Activated CD8-positive, alpha-beta T cell treated with anti-CD3 and anti-CD28 coated beads for 36 hours (primary cell): ENCODE measurements at places on chromosomes 6 and 20.

- H3K27ac ChIP-seq = no peak overlapping the region
- peaks cover 4% of the 10 kb centered on the region for H3K27me3 ChIP-seq
- DNase-seq = no peak
- H3K36me3 ChIP-seq = no peaks in the 10 kb centered on the region
Measured at GRCh38 chr20:58084566-58084965, 143.9 kb downstream of the ANKRD60 start.

DNA sequence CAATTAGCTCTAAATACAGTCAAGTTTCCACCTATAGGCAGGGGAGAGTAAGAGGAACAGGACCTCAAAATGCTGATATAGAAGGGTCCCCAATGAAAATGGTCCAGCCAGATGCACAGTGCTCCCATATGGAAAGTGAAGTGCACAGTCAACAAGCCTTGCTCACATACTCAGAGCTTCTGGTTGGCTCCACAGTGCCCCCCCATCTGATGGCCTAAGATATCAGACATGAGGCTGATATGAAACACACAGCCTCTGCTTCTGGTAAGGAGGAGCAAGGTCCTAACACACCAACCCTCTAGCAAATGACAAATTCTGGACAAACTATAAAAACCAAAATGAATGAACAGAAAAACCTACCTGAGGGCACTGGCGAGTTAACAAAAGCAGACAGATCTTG, 111.4 kb upstream of the EMILIN3 start:
- no peak overlapping the region for H3K4me3 ChIP-seq
- H3K27me3 ChIP-seq = no peaks in the 10 kb centered on the region
- peaks cover 22% of the 10 kb centered on the region for H3K36me3 ChIP-seq

- H3K4me1 ChIP-seq = no peaks in the 10 kb centered on the region
- DNase-seq = no peak
- no peak overlapping the region for H3K4me3 ChIP-seq
- H3K27ac ChIP-seq = no peak overlapping the region
Measured at GRCh38 chr6:111553580-111553979, 52.1 kb downstream of the TRAF3IP2 start.

GRCh38 chr6:98215531-98215930, 618.8 kb upstream of the POU3F2 start:
- H3K4me1 ChIP-seq = no peaks in the 10 kb centered on the region
- H3K27ac ChIP-seq = no peak overlapping the region
- no peak overlapping the region for H3K4me3 ChIP-seq
- no peaks in the 10 kb centered on the region for H3K27me3 ChIP-seq

- H3K27ac ChIP-seq = no peak overlapping the region
- H3K4me1 ChIP-seq = no peaks in the 10 kb centered on the region
- no peaks in the 10 kb centered on the region for H3K36me3 ChIP-seq
- H3K27me3 ChIP-seq = no peaks in the 10 kb centered on the region
Measured at GRCh38 chr6:63963769-63964315, 328.2 kb downstream of the PHF3 start.

DNA sequence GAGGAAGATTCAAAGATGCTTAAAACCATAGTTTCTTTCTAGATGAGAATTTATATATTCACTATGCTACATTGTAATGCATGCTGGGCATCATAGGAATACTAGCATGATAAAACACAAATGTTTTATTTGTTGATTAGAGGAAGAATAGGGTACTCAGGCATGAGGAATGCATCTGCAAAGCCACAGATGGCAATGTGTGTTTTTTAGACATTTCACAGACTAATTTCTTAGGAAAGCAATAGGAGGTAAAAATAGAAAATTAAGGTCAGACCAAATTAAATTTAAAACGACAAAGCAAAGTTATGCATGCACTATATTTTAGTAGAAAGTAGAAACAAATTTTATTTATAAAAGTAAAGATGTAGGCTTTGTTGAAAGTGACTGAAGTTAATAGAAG, 2.1 kb downstream of the TTK start:
- no peak overlapping the region for H3K4me3 ChIP-seq
- H3K36me3 ChIP-seq = peaks cover 27% of the 10 kb centered on the region
- peaks cover 24% of the 10 kb centered on the region for H3K4me1 ChIP-seq
- no peaks in the 10 kb centered on the region for H3K27me3 ChIP-seq

GRCh38 chr20:63004607-63005364, 2.0 kb downstream of the BHLHE23 start:
- peaks cover 58% of the 10 kb centered on the region for H3K27me3 ChIP-seq
- no peak for DNase-seq
- H3K36me3 ChIP-seq = no peaks in the 10 kb centered on the region
- H3K4me1 ChIP-seq = peaks cover 22% of the 10 kb centered on the region
- H3K4me3 ChIP-seq = no peak overlapping the region

DNA sequence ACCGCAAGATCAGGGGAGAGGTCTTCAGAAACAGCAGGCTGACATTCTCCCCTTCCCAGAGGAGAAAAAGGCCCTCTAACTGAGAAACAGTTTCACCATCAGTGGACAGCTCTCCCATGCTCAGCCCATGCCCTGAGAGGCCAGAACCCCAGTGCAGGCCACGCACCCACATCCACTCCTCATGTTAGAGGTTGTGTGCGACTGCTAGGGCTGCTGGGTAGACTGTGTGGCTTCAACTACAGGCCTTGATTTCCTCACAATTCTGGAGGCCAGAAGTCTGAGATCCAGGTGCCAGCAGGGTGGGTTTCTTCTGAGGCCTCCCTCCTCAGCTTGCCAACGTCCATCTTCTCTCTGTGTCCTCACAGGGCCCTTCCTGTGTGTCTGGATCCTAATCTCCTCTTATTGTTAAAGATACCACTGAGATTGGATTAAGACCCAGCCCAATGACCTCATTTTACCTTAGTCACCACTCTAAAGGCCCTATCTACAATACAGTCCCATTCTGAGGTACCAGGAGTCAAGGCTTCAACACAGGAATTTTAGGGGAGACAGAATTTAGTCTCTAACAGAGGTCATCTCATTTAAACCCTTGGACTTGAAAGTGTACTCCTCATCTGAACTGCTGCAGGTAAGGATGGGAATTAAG, 67.7 kb upstream of the CD93 start:
- H3K27ac ChIP-seq = no peak overlapping the region
- H3K27me3 ChIP-seq = no peaks in the 10 kb centered on the region
- H3K36me3 ChIP-seq = no peaks in the 10 kb centered on the region
- H3K4me1 ChIP-seq = peaks cover 2% of the 10 kb centered on the region
- no peak for DNase-seq

DNA sequence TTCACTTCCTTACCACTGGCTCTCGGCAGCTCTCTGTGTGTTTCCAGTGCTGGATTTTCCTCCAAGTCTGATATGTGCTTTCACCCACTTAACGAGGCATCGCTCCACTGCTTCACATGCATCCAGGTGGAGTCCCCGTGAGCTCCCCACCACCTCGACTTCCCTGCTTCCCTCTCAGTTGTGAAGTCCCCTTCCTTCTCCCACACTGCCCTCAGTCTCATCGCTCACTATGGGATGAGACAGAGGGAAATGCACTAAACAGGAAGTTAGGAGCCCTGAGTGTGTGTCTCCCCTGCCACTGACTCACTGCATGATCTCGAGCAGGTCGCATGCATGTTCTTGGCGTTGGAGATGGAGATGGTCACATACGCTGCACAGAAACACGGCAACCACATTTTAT, 84.0 kb downstream of the MTHFD1L start:
- no peak overlapping the region for H3K27ac ChIP-seq
- H3K27me3 ChIP-seq = no peaks in the 10 kb centered on the region
- no peaks in the 10 kb centered on the region for H3K4me1 ChIP-seq
- DNase-seq = no peak
- H3K36me3 ChIP-seq = peaks cover 68% of the 10 kb centered on the region

DNA sequence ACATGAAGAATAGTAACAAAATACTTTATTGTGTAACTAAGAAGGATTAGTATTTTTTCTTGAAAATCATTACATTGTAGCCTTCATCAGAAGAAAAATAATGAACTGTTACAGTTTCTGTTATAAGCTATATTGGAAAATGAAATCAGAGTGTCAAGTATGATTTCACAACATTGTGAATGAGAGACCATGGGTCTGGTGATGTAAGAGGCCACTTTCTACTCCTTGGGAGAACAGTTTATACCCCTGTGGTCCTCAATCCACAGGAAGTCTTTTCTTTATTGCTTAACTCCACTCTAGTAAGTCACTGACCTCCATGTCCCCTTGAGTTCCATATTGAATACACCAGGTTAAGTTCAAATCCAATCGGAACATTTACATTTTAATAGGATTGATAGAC, 218.7 kb upstream of the FERMT1 start:
- no peaks in the 10 kb centered on the region for H3K36me3 ChIP-seq
- no peak overlapping the region for H3K27ac ChIP-seq
- H3K4me3 ChIP-seq = no peak overlapping the region
- no peaks in the 10 kb centered on the region for H3K27me3 ChIP-seq
- DNase-seq = no peak

DNA sequence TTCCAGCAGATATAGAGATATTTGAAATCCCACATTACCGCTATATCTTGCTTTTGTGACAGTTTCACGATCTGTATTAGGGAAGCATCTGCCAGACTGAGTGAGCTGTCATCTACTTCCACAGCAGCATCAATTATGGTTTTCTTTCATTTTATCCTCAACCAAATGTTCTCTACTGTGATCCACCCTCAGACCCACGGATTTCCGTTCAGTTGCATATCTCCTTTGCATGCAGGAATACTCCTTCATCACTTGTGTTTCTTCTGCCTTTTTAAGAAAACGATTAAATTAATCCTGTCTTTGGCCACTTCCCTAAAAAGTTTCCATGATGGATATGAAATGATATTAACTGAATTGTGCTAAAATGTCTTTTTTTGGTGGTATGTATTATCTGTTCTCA, 262.1 kb upstream of the ADGRB3 start:
- DNase-seq = no peak
- H3K4me1 ChIP-seq = no peaks in the 10 kb centered on the region
- H3K27ac ChIP-seq = no peak overlapping the region
- no peak overlapping the region for H3K4me3 ChIP-seq

- peak; percentile 25 for DNase-seq
- no peak overlapping the region for H3K4me3 ChIP-seq
- H3K4me1 ChIP-seq = peaks cover 12% of the 10 kb centered on the region
Measured at GRCh38 chr6:80454197-80454596, 347.7 kb downstream of the BCKDHB start.

DNA sequence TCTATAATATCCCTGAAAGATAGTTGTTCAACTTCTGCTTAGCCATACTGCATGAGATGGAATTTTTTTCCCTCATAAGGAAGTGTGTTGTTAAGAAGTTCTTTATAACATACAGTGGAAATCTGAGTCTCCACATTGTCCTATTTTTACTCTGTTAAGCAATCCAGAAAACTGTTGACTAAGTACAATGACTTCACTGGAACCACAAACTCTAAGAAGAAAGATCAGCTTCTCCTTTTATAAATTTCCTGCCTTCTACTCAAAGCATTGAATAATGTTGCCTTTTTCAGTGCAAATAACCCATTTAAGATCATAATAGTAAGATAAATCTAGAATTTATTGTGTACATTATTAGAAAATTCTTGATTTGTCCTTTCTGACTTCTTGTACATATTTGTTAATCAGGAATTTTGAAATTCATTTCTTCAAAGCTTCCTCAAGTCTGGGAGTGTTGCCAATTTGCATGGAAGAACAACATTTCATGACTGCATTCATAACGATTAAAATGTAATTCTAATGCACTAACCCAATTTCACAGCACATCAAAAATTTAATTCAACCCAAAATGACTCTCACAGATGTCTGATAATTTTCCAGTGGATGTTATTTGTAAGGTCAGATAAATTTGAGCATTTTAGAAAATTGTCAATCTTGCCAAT, 45.6 kb upstream of the ANKEF1 start:
- no peaks in the 10 kb centered on the region for H3K36me3 ChIP-seq
- no peak overlapping the region for H3K4me3 ChIP-seq
- peaks cover 20% of the 10 kb centered on the region for H3K27me3 ChIP-seq

GRCh38 chr6:43669050-43669921, 18.3 kb downstream of the MRPS18A start:
- H3K27me3 ChIP-seq = peaks cover 1% of the 10 kb centered on the region
- DNase-seq = peak; percentile 4
- H3K4me3 ChIP-seq = no peak overlapping the region
- H3K4me1 ChIP-seq = peaks cover 41% of the 10 kb centered on the region
- peaks cover 11% of the 10 kb centered on the region for H3K36me3 ChIP-seq

DNA sequence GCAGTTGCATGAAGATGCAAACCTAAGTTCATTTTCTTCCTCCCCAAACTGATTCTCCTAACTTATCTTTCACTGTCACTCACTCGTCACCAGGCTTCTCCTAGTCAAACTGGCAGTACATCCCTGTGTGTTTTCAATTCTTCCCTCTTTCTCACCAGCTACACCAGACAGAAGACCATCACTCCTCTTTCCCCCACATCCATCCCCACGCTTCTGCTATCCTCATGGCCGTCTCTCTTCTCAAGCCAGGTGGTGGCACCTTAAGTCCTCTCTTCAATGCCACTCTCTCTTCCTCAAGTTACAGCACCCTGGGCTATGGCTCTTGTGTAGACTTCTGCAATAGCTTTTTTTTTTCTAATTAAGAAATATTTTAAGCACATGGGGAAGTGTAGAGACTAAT, 14.4 kb upstream of the TREM2 start:
- no peak overlapping the region for H3K4me3 ChIP-seq
- H3K27me3 ChIP-seq = no peaks in the 10 kb centered on the region
- no peak overlapping the region for H3K27ac ChIP-seq
- H3K4me1 ChIP-seq = peaks cover 8% of the 10 kb centered on the region

DNA sequence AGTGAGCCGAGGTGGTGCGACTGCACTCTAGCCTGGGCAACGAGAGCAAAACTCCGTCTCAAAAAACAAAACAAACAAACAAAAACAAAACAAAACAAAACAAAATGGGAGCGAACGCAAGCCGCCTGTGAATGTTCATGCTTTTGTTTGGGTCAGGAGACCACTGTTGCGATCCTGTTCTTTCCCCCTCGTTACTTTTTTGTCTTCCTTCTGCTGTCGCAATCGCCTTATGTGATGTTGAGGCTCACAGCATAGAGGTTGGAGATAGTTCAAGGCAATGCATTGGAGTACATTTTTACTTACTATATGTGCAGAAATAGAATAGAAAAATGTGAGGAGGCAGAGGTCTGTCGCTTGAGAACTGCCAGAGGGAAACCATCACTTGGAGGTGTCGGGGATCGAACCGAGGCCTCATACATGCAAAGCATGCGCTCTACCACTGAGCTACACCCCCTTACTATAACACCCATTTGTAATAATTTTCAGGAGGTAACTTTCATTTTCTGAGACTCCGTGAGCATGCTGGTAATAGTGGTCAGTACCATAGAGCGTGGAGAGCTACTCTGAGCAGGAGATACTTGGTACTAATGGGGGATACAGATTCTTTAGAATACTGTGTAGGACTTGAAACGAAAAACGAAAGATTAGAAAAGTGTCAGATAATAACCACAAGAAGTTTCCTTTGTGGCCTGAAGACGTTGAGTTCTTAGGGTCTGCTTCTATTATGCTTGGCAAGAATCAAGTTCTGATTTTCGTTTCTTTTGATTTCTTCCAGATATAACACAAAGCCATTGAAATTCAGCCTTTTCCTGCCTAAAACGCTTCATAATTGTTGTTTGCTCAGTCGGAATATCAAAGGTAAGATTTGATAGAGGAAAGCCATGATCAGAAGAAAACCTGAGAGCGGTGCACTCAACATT, 121.1 kb downstream of the TRIM27 start:
- H3K27me3 ChIP-seq = peaks cover 56% of the 10 kb centered on the region
- H3K36me3 ChIP-seq = no peaks in the 10 kb centered on the region
- H3K27ac ChIP-seq = no peak overlapping the region
- no peak overlapping the region for H3K4me3 ChIP-seq

GRCh38 chr6:38080889-38081288, 261.4 kb downstream of the ZFAND3 start:
- no peak overlapping the region for H3K27ac ChIP-seq
- H3K4me1 ChIP-seq = peaks cover 6% of the 10 kb centered on the region
- DNase-seq = no peak
- H3K4me3 ChIP-seq = no peak overlapping the region
- no peaks in the 10 kb centered on the region for H3K27me3 ChIP-seq
- H3K36me3 ChIP-seq = peaks cover 19% of the 10 kb centered on the region
